Activated effector memory CD4-positive, alpha-beta T cell treated with anti-CD3 and anti-CD28 coated beads, Interleukin-2, amount 50 U/mL, for 16 hours (primary cell): ENCODE measurements at places on chromosomes 6 and 20.

DNA sequence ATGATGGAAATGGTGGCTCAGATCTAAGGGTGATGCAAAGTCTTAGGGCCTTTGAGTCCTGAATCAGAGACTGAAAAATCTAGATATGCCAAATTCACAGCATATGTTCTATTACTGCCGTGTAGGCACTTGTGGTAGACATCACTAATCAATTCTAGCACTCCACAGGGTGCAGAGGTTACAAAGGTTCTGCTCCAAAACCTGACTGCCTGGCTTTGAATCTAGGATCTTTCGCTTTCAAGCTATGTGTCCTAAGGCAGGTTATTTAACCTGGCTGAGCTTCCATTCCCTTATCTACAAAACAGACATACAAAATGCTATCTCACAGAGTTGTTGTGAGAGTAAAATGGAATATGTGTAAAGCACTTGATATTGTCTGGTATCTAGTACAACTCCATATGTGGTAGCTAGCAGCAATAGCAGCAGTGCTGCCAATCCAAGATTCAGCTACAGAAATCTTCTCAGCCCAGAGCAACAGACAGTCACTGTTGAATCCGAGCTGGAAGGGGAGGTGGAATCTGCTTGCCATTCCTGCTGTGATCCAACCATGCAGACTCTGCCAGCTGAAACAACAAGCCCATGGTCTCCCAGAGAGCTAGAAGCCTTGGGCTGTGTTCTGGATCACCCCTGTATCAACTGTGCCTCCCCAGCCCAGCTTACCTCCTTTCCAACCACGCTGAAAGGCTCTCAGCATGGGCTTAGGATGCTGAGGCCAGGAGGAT, 206.9 kb downstream of the TFAP2C start:
- no peak for DNase-seq

DNA sequence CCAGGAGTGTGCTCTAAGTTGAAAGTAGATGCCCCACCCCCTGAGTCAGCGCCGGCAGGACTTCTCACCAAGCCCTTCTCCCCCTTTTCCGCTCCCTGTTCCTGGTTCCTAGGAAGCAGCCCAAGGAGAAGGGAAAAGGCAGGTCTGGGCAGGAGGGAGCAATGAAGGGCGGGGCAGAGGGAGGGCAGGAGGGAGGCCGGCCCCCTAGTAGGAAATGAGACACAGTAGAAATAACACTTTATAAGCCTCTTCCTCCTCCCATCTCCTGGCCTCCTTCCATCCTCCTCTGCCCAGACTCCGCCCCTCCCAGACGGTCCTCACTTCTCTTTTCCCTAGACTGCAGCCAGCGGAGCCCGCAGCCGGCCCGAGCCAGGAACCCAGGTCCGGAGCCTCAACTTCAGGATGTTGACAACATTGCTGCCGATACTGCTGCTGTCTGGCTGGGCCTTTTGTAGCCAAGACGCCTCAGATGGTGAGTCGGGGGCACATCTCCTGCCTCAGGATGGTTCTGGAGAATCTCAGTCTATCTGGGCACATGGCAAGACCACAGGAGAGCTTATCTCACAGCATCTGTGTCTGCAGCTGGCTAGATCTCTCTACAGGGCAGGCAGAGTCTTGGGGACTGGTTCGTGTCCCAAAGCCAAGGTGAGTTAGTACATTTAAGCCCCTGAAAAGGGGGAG, at the start of gene PROCR:
TSS of gene PROCR (plus strand) at position 320 of the 681 bp plus-strand sequence. CDS start at position 403, 83 bp downstream.
- no peak for DNase-seq

GRCh38 chr6:4421837-4422236, 286.5 kb upstream of the ECI2 start:
- no peak for DNase-seq

GRCh38 chr20:44342248-44342647, 5.4 kb downstream of the R3HDML start:
- DNase-seq = no peak

DNA sequence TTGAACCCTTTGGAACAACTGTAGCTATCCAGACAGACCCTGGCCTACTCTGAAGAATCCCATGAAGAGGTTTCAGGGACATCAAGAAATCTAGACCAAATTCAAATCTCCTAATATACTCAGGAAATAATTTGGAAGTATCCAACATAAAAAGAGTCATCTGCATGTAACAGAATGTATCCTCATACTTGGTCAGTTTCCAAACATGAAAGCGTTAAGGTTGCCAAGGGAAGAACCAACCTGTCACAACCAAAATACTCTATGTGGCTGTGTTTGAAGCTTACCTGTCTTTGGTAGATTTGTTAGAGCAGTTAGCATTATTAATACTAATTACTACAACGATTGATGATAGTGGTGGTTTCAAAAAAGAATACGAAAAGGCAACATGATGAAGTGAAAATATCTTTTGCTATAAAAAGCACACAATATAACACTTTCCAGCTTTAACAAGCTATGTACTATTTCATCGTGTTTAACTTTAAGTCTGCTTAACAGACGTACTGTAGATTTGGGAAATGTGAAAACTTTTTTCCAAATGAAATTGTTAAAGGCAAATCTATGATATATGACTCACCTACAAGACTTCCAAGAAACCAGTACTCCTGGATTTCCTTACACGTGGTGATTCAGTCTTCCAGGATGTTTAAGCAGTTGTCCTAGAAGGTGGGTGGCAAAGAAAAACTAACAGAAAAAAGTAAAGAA, 46.6 kb upstream of the ENPP1 start:
- no peak for DNase-seq

- DNase-seq = no peak
These were observed 69.2 kb upstream of the TBC1D7 start for GRCh38 chr6:13397359-13398068.

- no peak for DNase-seq
These were observed 40.2 kb upstream of the PXDC1 start for GRCh38 chr6:3791526-3792203.

DNA sequence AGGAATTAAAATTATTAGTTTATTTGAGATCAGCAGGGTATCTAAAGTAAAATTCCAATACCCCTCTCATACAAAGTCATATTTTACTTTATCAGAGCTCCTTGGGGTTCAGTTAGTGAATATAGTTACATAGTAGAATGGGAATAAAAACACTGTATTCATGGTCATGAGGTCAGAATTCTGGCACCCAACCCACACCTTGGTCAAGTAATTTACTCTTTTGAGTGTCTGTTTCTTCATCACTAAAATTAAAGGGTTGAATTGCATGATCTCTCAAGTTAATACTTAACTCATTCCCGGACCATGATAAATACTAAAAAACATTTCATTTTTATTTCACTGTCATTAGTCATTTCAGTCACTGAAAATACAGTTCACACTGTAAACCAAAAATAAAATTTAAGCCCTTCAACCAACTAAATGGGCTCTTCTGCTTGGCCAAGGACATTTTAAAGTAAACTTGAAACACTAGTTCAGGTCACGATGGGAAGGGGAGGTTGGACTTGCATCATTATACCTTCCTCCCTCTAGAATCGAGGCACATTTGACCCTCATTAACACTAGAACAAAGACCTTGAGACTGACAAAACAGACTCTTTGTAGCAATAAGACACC, 21.1 kb upstream of the HLA-DRB1 start:
- DNase-seq = no peak

GRCh38 chr20:38181971-38182370, 16.9 kb upstream of the TGM2 start:
- DNase-seq = peak; percentile 21

- no peak for DNase-seq
These were observed 37.1 kb upstream of the IL17A start for GRCh38 chr6:52149076-52149475.

DNA sequence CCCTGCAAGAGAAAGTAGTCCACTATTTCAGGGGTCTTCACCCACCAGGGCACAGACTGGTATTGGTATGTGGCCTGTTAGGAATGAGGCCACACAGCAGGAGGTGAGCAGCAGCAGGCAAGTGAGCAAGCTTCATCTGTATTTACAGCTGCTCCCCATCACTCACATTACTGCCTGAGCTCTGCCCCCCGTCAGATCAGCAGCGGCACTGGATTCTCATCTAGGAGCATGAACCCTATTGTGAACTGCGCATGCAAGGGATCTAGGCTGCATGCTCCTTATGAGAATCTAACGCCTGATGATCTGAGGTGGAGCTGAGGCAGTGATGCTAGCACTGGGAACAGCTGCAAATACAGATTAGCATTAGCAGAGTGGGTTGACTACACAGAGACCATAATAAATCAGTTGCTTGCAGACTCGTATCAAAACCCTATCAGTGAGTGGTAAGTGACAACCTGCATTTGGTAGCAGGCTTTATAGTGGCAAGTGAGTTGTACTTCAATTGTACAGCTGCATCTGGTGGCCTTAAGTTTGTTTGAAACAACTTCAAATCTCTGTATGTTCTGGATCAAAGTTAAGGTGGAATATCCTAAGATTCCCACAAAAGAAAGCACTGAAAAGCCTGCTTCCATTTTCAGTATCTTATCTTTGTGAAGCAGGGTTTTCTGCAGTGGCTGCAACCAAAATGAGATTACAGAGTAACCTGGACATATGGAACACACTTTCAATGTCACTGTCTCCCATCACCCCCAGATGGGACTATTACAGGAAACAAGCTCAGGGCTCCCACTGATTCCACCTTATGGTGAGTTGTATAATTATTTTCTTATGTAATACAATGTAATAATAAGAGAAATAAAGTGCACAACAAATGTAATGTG, 12.8 kb downstream of the C6orf141 start:
- DNase-seq = no peak

GRCh38 chr20:9329355-9330101, 184.9 kb upstream of the LAMP5 start:
- no peak for DNase-seq

DNA sequence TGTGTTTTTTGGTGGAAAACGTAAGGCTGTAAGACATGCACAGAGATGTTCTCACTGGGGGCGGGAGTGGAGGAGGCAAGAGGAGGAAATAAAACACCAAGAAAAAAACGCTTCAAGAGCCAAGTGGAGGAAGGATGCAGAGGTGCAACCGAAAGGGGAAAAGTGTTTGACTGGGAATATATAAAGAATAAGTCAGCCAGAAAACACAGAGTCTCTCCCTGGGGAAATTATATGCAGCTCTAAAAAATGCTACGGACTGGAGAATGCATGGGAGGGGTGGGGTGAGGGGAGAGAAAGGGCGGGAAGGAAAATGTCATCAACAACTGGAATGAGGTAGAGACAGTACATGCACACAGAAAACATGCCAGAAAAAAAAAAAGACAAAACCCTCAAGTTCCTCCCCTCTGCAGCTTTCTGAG, 133.5 kb downstream of the SCML4 start:
- DNase-seq = no peak

- DNase-seq = no peak
These were observed 114.8 kb downstream of the RTN4IP1 start for GRCh38 chr6:106514583-106514885.

DNA sequence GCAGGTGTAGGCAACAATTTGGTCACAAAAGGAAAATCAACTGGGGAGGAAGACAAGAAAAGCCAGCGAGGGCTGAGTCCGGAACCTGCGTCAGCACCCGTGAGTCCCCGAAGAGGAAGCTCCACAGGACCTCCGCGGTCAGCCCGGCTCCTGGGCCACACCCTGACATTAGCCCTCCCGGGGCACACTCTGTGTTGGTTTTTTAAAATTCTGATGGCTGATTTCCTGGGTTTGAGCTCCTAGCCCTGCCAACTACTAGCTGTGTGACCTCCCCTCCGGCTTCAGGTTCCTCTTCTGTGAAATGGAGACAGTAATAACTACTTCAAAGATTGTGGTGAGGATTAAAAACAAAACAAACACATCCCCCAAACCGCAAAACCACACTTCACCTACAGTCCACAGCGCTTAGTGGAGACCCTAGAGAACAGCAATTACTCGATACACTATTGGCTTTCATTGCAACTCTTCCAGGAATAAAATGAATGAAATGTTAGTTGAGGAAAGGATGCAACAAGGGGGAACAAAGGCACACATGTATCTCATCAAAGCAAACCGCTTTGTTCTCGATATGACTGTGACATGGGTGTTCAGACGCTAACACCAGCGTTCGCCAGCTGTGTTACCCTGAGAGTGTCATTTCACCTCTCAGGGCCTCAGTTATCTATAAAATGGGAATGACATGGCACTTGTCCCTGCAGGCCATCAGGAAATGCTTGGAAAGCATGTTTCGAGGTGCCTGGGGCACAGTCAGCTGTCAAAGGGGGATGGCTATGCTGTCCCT, 985 bp downstream of the ZBP1 start:
- peak; percentile 86 for DNase-seq

DNA sequence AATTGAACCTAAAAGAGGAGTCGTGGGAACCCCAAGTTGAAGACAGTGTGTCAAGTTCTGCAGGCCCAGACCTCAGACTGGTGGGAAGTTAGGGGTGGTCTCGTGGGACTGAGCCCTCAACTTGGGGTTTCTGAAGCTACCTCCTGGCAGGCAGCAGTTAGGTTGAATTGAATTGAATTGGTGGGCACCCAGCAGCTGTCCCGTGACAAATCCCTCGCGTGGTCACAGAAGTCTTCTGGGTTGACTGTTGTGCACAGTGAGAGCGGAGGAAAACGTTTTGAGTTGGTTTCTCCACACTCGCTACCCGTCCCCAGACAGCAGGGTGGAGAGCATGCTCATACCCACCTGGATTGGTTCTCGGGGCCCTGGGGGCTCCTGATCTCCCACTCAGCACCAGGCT, 12.9 kb downstream of the SLC4A11 start:
- no peak for DNase-seq
